SHP77 treated with DMSO at 0.1 percent for 48 hours (cell line): ENCODE measurements at places on chromosomes 3 and 15.

GRCh38 chr3:52783211-52783555 lies 5.8 kb downstream of the ITIH1 start:
- no peak for DNase-seq

- DNase-seq: no peak
Measured at GRCh38 chr3:186118692-186119091, 9.8 kb upstream of the ETV5 start.

DNA sequence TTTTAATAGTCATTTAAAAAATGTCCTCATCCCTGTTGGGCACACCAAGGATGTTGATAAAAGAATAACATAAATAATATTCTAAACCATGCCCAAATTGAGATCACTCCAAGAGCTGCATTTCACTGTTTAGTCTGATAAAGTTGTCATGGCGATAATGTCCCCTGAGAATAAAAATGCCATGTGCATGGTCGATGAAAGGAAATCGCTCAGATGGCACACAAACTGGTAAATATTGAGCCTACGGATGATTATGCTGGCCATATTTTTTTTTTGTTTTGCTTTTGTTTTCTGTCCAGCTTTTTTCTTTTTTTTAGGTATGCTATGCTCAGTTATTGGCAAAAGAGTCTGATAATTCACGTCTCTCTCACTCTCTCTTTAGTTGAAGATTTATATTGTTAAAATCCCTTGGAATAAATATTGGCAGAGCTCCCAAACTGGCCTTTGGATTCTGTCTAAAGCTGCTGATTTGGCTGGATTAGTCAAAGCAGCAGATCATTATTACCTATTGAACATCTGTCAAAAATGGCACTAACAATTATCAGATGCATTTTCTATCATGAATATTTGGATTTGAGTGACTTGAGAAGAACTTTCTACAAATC lies 643.8 kb downstream of the SQOR start:
- DNase-seq: no peak

DNA sequence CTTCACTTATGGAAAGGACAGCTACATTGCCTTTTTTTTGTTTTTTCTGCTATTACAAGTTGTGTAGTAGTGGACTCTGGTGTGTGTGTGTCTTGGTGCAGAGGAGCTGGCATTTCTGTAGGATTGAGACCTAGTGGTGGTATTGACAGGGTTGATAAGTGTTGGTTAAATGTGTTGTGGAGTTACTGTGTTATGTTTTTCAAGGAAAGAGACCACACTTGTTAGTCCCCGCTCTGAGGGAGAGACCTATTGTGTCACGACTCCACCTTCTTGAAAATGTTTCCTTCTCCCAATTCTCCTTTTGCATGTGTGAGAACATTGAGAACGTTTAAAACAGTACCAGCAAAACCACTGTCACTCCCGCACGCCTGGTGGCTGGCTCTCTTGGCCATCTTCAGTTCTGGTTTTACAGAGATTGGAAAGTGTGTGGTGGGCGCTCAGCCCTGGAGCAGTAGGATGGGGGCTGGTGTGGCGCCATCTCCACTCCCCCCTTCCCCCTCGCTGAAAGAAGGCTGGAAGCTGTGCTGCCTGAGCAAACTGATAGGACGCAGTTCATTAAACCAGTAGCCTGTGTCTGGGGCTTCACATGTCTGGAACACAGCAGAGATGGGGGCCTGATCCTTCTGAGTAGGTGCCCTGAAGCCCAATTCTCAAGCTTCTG lies 5.5 kb downstream of the KLF13 start:
- DNase-seq: no peak

GRCh38 chr15:95068701-95069521 lies 837.5 kb downstream of the MCTP2 start:
- DNase-seq: no peak

DNA sequence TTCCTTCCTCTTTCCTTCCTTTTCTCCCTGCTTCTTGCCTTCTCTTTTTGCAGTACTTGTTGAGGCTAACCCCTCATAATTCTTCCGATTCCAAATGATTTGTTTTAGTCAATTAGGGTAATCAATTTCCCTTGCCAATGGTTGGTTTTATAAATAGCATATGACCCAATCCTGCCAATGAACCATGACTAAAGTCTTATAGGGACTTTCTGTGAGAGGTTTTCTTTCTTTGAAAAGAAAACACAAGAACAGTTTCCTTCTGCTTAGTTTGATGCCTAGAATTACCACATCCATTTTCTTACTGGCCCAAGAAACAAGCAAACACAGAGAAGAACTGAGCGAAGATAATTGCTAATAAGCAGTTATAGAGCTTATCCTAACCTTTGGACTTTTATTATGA lies 292.5 kb upstream of the SATB1 start:
- DNase-seq: no peak

DNA sequence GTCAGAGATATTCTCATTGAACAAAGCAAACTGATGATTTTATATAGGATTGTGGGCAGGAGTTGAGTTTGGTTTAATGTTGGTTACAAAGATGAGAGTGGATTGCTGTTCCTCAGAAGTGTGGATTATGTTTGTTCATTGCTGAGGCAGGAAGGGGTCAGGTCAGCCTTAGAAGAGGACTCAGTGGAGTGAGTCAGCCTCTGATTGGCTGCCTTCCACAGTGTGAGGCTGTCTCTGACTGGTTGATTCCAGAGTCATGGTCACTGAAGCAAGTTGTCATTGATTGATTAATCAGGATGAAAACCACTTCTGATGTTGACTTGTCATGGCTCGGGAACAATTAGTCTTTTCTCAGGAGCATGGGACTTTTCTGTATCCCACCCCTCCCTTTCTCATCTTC lies 36.2 kb downstream of the KBTBD12 start:
- no peak for DNase-seq

- DNase-seq: no peak
Measured at GRCh38 chr15:25776071-25776746, 86.9 kb downstream of the ATP10A start.

DNA sequence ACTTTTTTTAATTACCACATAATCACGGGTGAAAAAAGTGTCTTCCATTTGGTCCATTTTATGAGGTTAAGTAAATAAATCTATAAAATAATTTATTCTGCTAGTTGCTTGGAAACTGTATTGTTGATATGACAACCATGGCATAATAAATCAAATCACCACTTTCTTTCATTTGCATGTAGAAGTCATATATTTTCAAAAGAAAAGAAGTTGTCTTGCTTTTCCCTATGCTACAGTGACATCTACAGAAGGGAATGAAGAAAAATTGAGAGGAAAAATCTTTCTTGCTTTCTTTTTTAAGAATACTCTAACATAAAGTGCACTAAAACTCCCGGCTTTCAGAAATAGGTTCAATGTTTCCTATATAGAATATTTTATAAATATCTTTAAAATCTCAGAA lies 228.5 kb downstream of the ZBBX start:
- DNase-seq: no peak

DNA sequence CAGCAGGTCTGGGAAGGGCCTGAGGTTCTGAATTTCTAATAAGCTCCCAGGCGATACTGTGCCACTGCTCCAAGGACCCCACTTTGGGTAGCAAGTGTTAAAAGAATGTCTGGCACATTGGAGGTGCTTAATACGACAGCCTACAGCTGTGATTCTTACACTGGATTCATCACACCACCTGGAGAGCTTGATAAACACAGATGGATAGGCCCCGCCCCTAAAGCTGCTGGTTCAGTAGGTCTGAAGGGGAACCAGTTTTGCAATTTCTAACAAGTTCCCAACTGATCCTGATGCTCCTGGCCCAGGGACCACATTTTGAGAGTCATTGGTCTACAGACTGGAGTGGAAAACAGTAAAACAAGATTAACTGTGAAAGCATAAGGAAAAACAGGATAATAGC lies 124.8 kb upstream of the ST8SIA2 start:
- DNase-seq: no peak

- DNase-seq: no peak
Measured at GRCh38 chr3:44058868-44059203, 182.8 kb upstream of the TOPAZ1 start.

DNA sequence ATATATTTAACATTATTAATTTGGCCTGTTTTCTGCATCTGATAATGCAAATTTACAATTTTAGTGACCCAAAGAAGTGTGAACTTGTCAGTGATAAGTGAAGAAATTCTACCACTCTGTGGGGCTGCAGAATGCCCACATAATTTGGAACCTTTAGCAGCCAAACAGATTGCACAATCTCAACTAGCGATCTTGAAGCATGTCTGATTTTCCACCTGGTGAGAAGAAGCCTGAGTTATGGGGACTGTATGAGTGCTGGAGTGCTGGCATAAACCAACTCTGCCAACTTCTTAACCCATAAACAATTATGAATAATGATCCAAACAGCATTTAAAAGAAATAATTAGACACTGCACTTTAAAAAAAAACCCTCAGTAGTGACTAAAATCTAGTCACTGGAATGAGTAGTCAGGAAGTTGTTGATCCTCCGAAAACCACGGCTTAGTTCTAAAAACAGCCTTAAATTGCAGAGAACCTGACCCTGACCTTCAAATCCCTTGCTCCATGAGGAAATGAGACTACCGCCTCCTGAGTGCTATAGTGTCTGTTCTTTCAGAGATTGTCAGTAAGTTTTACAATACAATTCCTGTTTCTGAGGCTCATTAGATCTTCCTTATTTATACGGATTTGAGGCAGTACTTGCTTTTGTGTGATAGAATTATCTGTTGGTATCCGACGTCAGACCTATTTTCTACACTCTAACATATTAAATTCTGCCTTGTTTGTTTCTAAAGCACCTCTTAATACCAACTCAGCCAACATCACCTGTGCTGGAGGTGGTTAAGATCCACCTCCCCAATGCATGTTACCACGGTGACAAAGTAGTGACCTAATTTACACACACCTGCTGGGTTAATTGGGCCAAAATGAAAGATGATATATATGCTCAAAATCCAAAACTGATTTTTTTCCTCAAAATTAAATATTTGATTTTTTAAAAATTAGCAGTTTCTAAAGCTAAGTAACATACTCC lies 267.7 kb downstream of the ZBTB20 start:
- peak; percentile 85 for DNase-seq

DNA sequence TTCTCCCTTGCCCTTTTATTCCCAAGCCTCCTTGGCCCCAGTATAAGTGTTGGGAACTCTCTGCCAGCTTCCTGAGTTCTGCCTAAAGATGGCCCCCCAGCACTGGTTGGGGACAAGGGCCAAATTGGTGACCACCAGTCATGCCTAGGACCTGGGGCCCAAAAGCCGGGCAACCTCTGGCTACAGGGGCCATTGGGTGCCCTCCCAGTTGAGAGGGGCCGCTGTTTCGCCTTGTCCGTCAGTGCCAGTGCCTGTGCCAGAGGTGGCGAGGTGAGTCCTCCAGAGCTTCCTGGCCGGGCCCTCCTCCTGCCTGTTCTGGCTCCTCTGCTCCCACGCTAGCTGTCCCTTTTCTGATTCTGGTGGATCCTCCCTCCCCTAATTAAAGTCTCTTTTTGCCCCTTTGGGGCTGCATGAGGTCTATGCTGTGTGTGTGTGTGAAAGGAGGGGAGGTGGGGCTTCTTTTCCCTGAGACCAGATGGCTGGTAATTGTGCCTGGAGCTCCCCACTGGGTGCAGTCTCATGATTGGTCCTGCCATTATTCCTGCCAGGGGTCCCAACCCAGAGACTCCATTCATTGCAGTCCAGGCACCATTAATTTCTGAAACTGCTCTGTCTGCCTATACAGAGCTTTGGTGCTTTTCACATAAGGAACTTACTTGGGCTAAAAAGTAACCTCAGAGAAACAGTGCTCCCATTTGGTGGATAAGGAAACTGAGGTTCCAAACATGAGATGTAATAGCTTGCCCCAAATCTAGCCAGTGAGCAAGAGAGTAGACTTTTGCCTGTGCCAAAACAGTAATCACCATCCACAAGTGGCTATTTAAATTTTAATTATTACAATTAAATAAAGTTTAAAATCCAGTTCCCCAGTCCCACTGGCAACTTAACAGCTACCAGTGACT lies 3.1 kb upstream of the TTLL3 start:
- DNase-seq: no peak

- DNase-seq: no peak
Measured at GRCh38 chr15:40756938-40757337, 1.9 kb upstream of the RMDN3 start.
